NCI-H1436 treated with DMSO at 0.1 percent for 48 hours (cell line): ENCODE measurements at places on chromosomes 6 and 20.
A peak's percentile ranks its signal among the peaks of the same experiment; 100 is the strongest.

GRCh38 chr6:15378272-15378671 lies 132.4 kb downstream of the JARID2 start:
- no peak for DNase-seq

- DNase-seq, result no peak
Observed at GRCh38 chr6:39076623-39077535, 28.3 kb downstream of the GLP1R start.

DNA sequence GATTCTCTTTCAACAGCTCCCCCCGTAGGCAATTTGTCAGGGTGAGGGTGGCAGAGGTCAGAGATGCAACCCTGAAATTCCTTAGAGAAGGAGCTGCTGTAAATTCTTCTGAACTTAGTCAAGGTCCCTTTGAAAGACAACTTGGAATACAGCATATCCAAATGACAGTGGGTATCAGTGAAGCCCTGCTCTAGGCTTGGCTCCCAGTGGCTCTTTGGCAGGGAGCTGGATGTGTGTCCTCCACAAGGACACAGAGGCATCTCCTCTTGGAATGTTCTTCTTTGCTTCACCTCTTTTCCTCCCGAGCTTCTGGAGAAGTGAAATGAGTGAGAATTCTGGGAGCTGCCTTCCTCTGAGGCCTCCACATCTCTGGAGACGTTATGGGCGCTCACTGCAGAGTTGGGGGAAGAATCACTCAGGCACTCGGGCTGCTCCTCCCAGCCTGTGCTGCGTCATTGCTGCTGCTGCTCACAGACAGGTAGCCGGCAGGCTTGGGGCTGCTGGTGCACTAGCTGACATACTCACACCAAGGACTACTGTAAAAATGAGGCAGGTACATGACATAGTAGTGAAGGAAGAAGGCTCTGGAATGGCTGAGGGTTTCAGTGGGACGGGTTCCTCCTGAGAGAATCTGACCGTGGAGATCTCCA lies 34.1 kb downstream of the DYNLT1 start:
- no peak for DNase-seq

GRCh38 chr6:73525546-73526330 lies 4.9 kb upstream of the EEF1A1 start:
- DNase-seq, result no peak

- no peak for DNase-seq
Observed at GRCh38 chr6:55492259-55492658, 86.7 kb downstream of the HMGCLL1 start.

GRCh38 chr6:105862936-105863607 lies 223.1 kb upstream of the PRDM1 start:
- no peak for DNase-seq

DNA sequence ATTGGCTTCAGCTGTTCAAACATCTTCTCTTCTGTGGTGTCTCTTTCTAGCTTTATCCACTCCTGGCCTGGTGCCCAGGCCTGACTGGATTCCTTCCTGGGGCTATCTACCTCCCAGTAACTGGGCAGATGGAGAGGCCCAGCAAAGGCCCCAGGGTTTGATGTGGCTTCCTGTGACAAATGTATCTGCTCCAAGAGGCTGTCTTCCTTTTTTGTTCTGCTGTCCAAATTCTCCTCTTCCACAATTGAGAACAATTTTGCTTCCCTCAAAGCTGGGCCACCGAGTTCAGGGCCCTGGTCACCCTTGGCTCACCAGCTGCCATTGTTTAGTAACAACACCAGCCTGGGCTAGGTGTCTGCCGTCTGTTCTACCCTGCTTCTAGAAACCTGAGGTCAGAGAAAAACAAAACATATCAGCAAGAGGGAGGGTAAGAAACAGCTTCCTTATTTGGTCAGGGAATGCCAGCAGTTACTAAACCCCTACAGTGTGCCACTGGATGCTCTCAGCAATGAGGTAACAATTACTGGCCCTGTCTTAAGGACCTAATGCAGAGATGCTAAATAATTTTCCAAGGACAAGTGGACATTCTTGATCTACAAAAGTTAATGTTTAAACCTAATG lies 3.9 kb downstream of the ZFP57 start:
- no peak for DNase-seq

DNA sequence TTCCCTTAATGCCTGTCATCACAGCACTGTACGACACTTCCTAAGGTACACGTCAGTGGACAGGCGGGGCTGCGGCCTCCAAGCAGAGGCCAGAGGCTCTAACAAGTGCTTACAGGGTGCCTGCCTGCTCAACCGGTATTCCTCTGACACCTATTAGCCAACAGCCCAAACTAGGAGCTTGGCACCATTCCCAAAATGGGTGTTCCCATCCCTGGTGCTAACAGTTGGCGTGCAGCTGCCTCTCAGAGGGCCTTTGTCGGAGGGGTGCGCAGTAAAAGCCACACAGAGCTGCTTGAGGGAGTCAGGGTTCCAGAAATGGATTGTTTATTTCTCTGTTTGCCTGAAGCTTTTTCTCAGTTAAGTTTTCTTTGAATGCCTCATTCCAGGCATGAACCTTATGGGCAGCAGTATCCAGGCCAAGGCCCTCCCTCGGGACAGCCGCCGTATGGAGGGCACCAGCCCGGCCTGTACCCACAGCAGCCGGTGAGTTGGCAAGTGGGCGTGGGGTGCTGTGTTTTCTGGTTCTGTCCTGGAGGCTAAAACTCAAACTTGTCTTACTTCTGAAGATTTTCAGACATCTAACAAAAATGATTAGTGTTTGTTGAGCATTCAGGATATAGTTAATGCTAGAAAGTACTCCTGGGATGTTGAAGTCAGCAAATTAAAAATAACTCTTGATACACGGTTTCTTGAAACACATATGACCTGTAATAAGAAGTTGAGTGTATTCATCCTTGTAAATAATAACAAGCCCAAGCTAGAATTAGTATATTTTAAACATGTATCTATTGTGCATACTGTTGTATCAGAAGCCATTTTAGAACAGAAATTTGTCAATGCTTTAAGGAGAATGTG lies 124.7 kb downstream of the TMEM242 start:
- peak; percentile 75 for DNase-seq

GRCh38 chr20:33531047-33531877 lies 41.4 kb downstream of the CBFA2T2 start:
- DNase-seq, result no peak

DNA sequence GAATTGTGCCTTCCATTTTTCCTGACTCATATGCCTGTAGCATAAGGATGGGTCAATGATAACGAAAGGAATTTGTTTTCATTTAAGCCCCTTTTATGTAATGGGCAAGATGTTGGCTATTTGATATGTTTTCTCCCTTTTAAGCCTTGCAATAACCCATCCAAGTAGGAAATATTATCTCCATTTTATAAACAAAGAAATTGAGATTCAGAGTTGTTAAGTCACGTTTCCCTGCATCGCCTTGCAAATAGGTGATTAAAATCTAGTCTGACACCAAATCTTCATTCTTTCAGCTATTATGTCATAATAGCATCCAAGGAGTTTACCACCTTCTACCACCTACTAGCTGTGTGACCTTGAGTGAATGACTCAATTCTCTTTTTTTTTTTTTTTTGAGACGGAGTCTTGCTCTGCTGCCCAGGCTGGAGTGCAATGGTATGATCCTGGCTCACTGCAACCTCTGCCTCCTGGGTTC lies 7.0 kb downstream of the HNF4A start:
- no peak for DNase-seq

- DNase-seq, result no peak
Observed at GRCh38 chr6:91816335-91816734, 1229.5 kb upstream of the MAP3K7 start.

GRCh38 chr6:117932001-117932400 lies 24.9 kb downstream of the SLC35F1 start:
- DNase-seq, result no peak

DNA sequence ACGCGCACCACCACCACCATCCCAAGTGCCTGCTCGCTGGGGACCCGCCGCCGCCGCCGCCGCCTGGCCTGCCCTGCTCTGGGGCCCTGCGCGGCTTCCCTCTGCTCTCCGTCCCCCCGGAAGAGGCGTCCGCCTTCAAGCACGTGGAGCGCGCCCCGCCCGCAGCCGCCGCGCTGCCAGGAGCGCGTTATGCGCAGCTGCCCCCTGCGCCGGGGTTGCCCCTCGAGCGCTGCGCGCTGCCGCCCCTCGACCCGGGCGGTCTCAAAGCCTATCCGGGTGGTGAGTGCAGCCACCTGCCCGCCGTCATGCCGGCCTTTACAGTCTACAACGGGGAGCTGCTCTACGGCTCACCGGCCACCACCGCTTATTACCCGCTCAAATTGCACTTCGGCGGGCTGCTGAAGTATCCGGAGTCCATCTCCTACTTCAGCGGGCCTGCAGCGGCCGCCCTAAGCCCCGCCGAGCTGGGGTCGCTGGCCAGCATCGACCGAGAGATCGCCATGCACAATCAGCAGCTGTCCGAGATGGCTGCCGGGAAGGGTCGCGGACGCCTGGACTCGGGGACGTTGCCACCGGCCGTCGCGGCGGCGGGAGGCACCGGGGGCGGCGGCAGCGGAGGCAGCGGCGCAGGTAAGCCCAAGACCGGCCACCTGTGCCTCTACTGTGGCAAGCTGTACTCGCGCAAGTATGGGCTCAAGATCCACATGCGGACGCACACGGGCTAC lies 7.2 kb downstream of the PRDM13 start:
- no peak for DNase-seq

DNA sequence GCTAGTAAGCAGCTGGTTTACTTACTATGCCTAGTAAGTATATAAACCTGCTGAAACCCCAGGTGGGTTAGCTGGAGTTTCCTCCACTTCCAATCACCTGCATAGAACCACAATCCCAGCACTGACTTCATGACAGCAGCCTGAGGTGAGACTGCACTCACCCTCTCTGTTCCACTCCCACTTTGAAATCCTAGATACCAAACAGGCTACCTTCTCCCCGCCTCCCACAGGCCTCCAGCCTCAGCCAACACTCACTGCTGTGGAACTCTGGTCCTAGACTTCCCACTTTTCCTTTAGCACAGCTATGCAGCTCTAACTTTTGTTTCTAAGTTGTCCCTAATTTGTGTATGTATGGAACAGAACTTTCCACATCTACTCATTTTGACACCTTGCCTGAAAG lies 149.7 kb upstream of the ARID1B start:
- no peak for DNase-seq

DNA sequence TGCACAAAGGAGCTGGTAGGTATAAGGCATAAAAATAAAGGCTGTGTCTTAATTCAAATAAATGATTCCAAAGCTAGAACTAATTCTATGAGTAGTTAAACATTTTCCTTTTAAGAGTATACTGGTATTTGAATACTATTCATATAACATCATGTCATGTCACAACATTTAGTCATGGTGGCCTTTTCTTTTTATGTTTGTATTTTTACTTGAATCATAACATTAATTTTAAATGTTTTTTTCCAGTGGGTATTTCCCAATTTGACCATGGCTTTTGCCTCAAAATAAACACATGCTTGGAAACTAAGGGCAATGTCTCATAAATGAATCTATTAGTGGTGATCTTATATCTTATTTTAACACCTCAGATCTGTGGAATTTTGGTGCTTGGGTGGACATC lies 177.1 kb downstream of the CD109 start:
- DNase-seq, result no peak

DNA sequence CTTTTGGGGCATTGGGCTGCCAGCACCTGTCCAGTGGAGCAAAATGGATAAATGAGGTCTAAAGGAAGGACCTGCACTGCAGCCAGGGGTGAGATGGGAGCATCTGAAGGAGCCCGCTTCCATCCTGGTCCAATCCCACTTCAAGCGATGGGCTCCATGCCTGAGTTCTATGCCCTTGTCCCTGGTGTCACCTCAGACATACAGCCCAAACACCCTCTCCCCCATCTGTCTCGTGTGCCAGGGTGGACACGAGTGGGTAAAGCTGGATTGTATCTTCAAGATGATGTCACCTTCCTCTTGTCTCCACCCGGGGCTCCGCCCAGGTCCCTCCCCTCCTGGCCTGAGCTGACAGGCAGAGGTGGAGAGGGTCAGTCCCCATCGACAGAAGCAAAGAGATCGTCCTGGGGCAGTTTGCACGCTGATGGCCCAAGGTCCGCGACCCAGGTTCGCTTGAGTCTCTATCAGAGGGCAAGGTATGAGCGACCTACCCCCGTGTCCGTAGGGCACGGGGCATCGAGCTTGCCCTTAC lies 544 bp downstream of the SMIM29 start:
- DNase-seq, result no peak

DNA sequence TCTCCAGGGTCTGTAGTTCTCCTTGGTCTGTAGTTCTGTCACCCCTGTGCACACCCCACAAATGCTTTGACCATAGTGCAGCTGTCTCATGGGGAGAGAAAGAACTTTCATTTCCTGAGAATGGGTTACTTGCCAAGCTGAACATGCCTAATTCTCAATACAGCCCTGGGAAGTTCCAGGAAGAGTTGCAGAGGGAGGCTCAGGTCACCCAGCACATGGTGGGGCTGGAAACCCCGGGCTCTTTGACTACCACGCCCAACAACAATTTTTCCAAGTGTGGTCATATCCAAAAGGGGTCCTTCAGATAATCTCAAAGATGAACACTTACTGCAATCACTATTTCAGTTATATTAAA lies 2.2 kb upstream of the PTPRA start:
- no peak for DNase-seq

- no peak for DNase-seq
Observed at GRCh38 chr20:24938498-24938897, 10.6 kb upstream of the CST7 start.

- no peak for DNase-seq
Observed at GRCh38 chr6:13709689-13710551, 1.7 kb downstream of the RANBP9 start.

DNA sequence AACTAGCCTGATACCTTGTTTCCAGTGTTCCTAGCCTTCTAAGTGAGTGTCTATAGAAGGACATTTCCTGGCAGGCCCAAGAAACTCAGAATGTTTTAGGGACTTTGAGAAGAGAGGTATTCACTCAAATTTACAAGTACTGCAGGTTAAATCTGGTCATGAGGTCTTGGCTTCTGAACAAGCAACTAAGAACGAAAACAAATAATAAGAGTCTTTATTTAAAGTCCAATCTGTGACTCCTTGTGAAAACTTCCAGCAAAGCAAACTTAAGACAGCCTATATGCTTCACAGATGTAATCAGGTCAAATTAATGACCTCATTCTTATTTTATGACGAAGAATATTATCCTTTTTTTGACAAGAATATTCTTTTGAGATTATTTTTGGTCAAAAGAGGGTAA lies 79.4 kb upstream of the PRSS16 start:
- no peak for DNase-seq
